Activated effector memory CD4-positive, alpha-beta T cell treated with anti-CD3 and anti-CD28 coated beads, Interleukin-2, amount 50 U/mL, for 16 hours (primary cell): ENCODE measurements at places on chromosomes 3 and 15.
A peak's percentile ranks its signal among the peaks of the same experiment; 100 is the strongest.

DNA sequence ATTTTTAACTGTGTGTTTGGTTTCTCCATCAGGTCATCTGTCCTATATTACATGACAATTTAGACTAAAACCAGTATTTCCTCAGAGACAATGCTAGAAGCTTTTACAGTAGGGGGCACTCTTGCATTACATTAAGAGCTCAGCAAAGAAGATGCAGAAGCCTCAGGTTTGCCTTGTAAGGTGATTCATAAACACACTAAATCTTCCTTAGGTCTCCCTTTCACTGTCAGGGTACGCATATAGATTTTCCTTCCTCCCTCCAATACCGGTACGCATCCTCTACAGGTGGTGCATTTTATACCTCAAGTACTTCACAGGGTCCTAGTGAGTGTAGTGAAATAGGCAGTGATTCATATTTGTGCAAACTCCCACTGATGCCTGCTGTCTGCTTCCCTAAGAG lies 46.5 kb downstream of the CD86 start:
- no peak for DNase-seq

- DNase-seq: no peak
Observed at GRCh38 chr3:29311795-29312194, 30.9 kb downstream of the RBMS3 start.

DNA sequence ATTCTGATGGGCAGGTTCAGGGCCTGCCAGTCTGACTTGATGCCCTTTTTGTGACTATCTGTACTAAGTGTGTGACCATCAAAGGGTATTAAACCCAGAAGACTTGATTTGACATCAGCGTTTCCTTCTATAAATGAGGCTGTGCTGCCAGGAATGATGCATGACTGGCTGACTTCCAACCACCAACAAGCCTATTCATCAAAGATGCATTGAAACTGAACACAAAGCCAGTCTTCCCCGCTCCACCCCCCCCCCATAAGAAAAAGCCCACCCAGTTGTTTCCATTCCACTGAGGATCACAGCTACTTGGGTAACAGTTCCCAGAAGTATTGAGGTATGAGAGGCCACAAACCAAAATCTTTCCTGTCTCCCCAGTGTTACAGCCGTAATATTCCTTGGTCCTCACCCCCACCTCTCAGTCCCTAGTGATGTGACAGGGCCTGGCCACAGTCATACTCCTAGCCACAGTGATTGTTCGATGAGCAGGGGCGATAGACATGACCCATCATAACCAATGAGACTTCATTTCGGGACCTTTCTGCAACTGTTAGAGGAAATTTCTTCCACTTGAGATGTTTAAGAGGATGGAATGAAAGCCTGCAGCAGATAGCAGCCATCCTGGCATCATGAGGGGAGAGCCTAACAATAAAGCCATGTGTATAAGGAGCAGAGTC lies 22.6 kb downstream of the SH3BP5 start:
- DNase-seq: peak; percentile 69

GRCh38 chr15:72200395-72201237 lies 3.0 kb upstream of the GRAMD2A start:
- no peak for DNase-seq

- DNase-seq: peak; percentile 94
Observed at GRCh38 chr3:158570999-158571702, at the start of gene MLF1. Gene MLF1 (plus strand): TSS chr3:158571194. CDS start chr3:158571301, 107 bp downstream.

- peak; percentile 77 for DNase-seq
Observed at GRCh38 chr3:183253528-183254486, 754 bp downstream of the B3GNT5 start.

DNA sequence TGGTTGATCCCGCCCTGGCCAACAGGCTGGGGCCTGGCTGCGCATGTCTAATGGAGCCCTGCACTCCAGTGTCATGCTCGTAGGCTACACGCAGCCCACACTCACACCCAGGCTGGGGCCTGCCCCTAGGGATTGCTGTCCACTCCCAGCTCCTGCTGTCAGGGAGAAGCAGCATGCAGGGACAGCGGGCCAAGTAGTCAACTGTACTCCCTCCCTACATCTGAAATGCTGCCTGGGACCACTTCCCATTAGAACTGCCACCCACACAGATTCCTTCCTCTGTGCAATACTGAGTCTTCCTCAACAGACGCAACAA lies 16.1 kb downstream of the ALS2CL start:
- no peak for DNase-seq

DNA sequence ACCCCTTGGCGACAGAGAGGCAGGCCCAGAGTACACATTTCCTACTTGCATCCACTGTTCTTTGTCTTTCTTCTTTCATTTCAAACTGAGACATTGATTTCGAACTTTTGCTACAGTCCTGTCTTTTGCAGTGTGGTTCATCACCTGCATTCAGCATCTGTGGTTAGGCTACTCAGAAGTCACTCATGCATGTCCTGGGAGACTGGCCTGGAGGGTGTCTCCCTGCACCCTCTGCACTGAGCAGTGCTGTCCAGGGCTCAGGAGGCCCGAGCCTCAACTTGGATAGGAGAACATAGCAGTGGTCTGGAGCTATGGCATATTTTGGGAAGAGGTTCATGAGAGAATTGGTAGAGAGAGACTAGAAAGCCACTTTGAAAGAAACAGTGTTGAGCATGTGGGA lies 240.2 kb upstream of the TPRG1 start:
- no peak for DNase-seq

DNA sequence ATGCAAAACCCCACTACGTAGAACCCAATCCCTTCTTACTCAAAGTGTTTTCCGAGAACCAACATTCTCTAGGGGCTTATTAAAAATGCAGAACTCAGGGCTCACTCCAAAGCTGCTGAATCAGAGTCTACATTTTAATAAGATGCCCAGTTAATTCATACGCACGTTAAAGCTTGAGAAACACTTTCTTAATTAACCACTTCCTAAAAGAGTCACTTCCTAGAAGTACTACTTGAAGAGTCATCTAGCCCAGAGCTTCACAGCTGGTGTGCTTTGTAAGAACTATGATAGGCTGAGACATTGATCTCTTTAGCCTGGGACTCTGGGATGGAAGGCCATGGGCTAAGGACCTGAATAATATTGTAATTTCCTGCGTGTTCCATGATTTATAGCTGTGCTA lies 9.0 kb downstream of the COL6A5 start:
- DNase-seq: no peak

DNA sequence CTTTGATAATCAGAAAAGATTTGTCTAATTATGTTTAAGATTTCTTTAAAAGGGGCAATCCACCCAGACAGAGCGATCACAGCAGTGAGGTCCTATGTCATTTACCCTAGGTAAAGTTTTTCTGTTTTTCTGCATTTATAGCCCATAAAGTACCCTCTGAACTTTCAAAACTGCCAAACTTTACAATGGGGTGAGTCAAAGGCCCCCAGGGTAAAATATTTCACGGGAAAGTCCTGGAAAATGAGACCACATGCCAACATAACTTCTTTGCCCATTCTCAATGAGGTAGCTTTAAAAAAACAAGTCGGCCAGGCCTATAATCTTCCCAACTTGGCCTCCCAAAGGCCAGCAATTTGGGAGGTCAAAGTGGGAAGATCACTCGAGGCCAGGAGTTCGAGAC lies 53.0 kb downstream of the SUCLG2 start:
- no peak for DNase-seq

DNA sequence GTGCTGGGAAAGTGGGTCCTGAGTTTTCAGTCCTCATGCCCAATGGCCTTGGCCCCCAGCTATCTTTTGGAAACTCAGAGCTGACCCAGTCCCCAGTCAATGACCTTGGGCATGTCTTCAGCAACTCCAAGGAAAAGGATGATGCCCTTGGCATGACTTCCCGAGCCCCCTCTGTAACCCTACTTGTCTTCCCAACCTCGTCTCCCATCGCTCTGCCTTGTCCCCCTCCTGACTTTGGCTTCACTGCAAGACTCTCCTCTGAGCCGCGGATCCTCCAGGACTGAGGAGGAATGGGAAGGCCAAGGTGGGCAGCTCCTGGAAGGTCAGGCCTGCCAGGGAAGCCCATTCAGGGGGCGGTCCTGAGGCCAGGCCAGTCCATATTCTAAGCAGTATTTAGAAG lies 73.5 kb upstream of the MEF2A start:
- DNase-seq: no peak

DNA sequence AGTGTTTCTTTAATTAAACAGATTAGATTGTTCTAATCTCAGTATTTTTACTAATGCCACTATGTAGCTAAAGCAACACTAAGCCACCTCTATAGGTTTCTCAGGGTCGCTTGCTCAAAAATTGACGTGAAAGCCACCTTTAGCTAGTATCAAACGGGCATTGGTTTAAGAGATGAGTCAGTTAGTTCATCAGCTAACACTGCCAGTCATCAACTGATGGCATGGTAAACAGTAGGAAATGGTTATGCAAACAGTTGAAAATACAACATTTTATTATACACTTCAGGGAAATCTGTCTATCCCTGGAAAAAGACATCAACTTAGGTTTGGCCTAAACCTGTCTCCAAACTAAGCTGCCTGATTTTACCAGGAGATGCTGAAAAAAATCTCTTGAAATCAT lies 582.3 kb upstream of the NAALADL2 start:
- DNase-seq: no peak

DNA sequence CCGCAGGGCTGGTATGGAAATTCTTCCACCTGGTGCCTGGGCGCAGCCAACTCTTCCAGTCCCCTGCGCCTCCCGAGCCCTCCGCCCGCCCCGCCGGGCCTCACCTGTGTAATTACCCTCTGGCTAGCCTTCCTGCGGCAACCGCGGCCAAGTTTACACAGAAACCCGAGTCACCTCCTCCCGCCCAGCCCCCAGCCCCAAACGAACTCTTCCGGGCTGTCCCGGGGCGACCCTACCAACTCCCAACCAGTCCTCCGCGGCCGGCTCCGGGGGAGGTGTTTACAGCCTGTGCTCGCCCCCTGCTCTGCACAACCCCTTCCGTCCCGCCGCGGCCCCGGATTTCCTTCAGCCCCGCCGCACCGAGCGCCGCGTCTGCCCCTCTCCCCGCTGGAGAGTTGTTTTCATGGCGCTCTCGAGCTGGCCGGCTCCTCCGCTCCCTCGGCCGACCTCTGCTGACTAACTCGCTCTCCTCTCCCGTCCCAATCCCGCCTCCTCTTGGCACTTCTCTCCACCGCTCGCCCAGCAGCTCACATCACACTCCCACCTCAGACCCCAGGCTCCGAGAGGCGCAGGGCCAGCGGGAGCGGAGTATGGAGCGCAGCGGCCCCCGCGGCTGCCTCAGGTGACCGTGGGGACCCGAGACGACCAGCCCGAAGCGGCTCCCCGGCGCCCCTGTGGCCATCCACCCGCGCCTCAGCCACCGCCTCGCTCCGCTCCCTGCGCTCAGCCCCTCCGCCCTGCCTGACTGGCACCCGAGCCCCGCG lies 538 bp downstream of the ATOSA start:
- DNase-seq: peak; percentile 88

DNA sequence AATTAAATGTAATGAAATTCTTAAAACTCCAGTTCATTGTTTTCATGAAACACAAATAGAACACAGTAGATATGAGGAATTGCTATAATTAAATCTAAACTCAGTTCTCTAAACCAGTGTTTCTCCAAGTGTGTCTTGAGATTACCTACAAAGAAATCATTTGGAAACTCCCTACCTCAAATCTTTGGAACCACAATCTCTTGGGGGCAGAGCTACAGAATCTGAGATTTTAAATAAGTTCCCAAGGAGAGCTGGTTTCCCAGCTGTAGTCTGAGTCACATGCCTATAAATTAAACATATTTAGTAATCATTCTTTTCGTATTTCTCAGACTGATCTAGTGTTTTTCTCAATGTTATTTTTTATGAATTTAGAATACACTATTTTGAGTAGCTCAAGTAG lies 17.0 kb upstream of the ACTC1 start:
- no peak for DNase-seq

DNA sequence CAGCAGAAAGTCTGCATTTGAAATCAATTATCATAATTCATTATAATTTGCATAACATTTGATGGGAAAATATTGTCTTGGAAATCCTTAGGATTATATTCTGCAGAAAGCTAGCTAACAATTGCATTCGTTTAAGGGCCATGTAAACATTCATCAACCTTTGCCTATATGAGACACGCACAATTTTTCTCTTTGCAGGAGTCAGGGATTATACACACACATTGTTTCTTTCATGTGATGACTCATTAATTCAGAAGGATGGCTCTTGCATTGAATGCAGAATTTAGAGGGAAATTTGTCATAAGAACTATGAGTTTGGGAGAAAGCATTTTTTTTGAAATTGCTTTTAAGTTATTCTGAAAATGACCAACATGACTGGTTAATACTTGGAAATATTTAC lies 844.7 kb downstream of the DIPK2A start:
- DNase-seq: no peak

GRCh38 chr3:114566767-114567166 lies 272.9 kb downstream of the TIGIT start:
- no peak for DNase-seq

DNA sequence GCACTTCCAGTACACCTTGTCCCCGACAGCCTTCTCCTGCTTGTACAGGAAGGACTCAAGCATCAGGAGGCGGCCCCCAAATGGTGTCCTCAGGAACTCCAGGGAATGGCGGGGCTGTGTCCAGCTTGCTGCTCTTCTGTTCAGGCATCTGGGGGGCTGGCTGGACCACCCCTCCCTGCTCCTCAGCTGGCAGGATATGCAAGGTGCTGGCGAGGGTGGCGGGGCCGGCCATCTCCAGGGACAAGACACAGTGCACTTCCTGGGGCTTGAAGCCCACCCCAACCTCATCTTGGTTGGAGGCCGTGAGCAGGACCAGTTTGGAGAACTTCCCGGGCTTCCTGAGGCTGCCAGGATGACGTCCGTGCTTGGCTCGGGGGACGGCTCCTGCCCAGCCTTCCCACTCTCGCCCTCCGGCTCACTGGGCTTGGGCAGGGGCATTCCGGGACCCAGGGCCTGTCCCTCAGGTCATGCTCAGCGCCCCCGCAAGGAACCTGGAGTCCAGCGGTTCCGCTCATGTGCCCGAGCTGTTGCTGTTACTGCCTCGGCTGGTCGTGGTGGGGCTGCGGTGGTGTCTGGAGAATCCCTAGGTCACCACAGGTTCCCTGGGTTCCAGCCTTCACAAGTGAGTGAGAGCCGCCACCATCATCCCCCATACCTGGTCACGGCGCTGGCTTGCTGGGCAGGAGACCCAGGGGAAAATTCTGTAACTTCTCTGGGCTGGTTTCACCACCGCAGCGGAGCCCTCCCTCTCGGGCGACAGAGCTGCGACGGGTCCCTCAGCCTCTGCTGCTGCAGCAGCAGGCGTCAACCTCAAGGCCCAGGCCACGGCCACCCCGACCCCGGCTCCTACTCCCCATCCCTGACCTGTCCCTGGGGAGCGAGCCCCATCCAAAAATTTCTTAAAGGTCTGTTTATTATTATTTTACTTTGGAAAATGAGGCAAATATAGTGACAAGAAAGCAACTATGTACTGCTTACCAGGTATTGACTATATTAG lies 82.8 kb upstream of the FXR1 start:
- no peak for DNase-seq

GRCh38 chr3:52917044-52917443 lies 19.7 kb upstream of the STIMATE start:
- DNase-seq: no peak
